Cardiac muscle cell (in vitro differentiated cells and primary cell): ENCODE measurements at places on chromosomes 1 and 21.
A peak's percentile ranks its signal among the peaks of the same experiment; 100 is the strongest.

DNA sequence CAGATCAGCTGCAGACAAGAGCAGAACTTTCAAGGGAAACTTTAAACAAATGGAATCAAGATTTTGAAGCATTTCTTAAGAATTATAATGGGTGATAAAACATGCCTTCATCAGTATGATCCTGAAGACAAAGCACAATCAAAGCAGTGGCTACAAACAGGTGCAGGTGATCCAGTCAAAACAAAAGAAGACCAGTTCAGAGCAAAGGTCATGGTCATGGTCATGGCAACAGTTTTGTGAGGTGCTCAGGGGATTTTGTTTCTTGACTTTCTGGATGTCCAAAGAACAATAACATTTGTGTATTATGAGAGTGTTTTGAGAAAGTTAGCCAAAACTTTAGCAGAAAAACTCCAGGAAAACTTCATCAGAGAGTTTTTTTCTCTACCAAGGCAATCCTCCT is 681.7 kb upstream of the PTBP2 start:
- DNase-seq: no peak

DNA sequence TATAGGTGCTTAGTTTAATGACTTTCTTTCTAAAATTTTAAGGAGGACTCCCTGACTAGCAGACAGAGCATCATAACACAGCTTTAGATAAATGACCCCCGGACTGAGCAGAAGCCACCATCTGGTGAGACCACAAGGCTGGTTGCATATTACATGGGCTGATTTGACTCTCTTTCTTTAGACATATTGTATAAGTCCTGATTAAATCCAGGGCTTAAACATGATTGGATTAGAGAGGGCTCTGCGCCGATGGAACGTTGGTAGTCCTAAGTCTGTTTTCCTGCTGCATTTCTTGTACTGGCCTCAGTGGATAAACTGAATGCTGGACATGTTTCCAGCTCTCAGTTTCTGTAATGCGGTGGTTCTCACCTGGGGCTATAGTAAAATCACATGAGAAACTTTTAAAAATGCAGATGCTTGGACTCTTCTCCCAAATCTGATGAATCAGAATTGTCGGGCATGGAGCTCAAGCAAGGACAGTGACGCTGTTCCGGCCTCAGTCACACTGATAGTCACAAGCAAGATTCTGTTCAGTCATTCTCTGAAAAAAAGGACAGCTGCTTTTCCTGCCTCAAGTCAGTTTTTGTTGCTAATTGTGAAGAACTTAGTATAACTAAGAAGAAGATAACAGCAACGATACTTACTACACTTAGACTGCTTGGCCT is 16.6 kb downstream of the DDI2 start:
- DNase-seq: no peak

- no peak for DNase-seq
Measured at GRCh38 chr1:53503433-53504217, 44.4 kb downstream of the DMRTB1 start.

DNA sequence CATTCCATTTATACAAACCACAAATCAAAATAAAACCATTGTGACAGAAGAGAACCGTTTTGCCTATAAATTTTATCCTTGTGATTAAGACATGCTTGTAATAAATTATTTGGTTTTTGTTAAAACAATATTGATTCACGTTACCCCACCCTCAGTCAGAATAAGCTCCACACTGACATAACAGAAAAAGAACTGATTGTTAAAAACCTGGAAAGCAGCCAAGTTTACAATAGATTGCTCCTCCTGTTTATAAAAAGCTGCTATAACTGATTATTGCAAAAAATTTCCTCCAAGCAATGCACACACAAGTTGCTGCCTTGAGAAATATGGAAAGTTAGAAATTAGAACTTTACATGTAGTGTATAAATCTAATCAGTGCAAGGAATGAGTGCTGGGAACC is 263.5 kb downstream of the SETD4 start:
- DNase-seq: no peak

- DNase-seq: peak; percentile 85
Measured at GRCh38 chr1:58162952-58163550, 383.5 kb downstream of the OMA1 start.
